ENCODE measurements at places on chromosomes 11 and 22.

DNA sequence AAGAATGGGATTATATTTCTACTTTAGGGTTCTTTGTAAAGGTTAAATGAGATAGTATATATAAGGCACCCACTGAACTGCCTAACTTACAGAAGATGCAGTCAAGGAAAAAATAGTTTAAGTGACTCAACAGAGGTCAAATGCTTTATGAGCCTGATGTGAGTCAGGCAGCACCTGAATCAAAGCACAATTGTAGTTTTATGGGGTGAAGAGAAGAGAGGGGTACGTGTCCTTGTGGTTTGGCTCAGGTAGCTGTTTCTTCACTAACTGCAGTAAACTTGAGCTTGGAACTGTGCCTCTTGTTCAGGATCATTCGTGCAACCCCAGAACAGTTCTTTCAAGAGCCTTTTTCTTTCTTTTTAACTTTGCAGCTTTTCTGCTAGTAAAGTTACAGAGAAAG lies 125.2 kb upstream of the SPON1 start:
- DNase-seq = no peak

GRCh38 chr11:12802418-12803085 lies 128.3 kb downstream of the TEAD1 start:
- no peak for DNase-seq

GRCh38 chr11:134662629-134663360 lies 250.8 kb upstream of the B3GAT1 start:
- no peak for DNase-seq

DNA sequence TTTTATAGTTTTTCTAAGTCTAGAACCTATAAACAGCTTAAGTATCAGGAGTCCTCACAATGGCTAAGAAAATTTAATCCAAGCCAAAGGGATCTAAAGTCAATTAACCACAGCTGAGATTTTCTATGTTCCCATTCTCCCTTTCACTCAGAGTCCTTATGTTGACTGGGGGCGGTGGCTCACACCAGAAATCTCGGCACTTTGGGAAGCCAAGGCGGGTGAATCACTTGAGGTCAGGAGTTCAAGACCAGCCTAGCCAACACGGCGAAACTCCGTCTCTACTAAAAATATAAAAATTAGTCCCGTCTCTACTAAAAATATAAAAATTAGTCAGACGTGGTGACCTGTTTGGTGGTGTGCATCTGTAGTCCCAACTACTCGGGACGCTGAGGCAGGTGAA lies 6.9 kb downstream of the RDX start:
- no peak for DNase-seq

DNA sequence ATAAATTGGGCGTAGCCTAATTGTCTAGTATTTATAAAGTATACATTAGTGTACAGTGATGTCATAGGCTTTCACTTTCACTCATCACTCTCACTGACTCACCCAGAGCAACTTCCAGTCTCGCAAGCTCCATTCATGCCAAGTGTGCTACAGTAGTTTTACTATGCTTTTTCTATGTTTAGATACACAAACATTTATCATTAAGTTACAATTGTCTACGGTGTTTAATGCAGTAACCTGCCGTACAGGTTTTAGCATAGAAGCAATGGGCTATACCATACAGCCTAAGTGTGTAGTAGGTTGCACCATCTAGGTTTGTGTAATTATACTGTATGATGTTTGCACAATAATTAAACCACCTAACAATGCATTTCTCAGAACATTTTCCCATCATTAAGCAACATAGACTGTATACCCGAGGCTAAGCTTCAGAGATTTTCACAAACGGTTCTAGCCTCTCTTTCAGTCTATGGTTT lies 17.5 kb downstream of the OR9G1 start:
- DNase-seq = no peak

DNA sequence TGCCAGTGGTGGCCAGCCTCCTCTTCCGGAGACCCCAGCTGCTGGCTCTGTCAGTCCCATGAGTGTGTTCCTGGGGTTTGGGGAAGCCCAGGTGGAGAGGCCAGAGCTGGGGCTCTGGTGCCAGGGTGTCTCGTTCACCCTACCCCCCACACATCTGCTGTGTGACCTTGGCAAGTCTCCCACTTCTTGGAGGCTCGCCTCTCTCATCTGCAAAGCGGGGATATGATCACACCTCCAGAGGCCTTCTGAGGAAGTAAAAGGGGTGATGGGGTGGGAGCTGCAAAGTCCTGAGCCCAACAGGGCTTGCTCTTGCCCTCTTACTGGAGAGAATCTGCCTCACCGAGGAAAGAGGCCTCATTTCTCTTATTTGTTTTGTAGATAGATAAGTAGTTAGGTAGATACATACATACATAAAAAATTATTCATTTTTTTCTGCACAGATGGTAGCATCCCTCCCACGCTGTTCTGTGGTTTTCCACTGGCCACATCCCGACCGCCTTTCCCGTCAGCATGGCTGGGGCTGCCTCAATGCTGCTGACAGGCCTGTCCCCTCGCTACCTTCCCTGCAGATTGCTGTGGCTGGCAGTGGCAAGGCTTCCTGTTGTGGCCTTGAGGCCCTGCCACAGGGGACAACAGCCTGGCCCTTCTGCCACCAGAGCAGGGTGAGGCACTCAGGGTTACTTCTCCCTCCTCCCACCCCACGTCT lies 23.9 kb downstream of the MYO7A start:
- DNase-seq = no peak

All from activated naive CD4-positive, alpha-beta T cell treated with anti-CD3 and anti-CD28 coated beads, Interleukin-2, amount 50 U/mL, for 16 hours (primary cell).